T-helper 9 cell (primary cell): ENCODE measurements at places on chromosomes 16 and 17.

DNA sequence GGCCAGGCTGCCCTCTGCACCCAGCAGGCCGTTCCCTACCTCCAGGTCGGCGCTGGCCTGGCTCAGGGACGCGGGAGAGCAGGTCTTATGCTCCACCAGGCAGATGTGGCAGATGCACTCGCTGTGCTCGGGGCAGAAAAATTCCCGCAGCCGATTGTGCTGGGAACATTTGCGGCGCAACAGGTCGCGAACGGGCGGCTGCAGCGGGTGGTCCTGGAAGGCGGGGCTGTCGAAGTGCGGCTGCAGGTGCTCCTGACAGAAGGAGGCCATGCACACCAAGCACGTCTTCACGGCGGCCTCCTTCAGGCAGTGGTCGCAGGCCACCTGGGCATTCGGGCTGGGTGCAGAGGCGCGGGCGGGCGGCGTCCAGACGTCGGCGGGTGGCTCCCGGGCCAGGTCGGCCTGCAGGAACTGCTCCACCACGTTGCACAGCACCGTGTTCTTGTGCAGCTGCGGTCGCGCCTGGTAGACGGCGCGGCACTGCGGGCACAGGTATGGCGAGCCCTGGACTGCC, 439 bp downstream of the TRIM25 start:
- no peak for DNase-seq

DNA sequence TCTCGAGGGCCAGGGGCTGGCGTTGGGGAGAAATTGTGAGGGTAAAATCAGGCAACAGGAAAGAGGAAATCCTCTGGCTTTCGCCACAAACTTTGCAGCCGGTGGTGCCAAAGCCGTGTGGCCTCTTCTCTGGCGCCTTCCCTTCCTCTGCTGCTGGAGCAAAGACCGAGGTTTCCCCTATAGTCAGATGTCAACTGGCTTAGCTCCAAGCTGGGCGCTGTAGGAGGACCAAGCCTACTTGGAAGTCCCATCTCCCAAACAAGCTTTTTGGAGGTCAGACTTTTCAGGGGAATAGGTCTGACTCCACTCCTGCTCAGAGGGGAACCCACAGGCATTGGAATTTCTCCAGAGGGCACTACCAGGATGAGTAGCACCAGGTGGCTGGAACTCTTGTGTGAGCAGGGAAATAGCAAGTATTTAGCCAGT, 5.0 kb downstream of the IGFBP4 start:
- DNase-seq, result no peak

DNA sequence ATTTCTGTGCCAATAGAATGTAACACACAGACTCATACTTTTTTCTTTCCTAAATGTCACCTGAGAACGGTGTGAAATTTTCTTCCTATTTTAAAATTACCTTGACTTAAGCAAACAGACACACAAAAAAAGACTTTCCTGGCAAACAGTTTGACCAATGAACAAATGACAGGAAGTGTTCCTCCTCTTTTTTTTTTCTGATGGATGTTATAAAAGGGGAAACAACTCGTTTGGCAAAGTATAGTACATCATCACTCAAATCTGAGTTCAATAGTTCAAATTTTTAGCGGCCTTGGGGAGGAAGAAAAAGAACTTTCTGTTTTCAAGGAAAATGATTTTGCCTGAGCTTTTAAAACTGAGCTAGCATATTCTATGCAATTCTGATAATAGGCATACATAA, 19.8 kb downstream of the HS3ST3A1 start:
- no peak for DNase-seq

DNA sequence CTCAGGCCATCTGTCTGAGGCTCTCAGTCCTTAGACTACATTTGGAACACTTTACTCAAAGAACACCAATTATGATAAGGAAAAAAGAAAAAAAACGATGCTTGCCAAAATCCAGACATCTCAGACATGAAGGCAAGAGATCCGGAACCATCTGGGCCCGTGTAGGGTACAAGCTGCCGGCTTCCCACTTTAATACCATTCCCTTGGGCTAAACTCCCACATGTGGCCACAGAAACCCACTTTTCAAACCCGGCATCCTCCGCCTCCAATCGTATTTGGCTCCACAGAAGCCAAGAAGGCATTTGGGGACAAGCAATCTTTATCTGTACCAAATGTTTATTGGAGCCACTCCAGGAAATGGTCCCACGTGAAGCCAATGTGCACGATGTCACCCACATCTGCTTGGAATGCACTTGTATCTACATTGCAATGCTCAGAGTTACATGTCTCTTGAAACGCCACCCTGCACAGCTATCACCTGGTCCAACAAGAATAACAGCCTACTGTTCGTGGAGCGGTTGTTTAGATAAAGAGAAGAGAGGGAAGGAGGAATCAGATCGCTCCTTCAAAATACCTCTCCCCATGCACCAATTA, 33.5 kb downstream of the XYLT1 start:
- no peak for DNase-seq
